ENCODE measurements at places on chromosomes 6 and 20.

GRCh38 chr20:13423472-13424173, 202.5 kb downstream of the ISM1 start:
- DNase-seq: no peak

- DNase-seq: no peak
These were observed 220.4 kb upstream of the JARID2 start for GRCh38 chr6:15025446-15025845.

DNA sequence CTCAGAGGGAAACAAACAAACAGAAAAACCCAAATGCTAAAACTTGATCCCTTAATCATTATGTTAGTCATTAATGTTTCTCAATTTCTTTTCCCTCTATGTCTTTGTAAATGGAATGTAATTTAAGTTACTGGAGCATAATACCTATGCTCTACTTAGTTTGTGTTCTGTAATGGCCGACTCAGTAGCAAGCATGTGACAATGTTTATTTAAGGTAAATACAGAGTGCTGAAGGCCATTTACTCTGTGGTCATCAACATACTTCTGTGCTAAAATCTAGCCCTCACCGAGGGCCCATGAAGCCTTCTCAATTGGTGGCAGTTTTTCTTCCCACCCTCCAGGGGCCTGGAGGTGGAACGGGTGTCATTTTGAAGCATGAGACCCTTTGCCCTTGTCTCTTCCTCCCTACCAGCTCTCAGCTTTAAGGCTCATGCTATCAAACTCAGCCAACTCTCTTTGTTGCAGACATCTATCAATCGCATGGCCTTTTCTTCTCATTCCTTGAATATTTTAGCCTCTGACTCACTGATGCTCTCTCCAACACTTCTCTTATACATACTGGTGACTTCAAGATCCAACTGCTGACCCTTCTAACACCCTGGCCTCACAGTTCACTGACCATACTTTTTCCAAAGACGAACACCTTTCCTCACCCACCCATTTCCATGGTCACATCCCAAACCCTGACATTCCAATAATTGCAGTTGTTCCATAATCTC, 48.2 kb downstream of the STX7 start:
- no peak for DNase-seq

DNA sequence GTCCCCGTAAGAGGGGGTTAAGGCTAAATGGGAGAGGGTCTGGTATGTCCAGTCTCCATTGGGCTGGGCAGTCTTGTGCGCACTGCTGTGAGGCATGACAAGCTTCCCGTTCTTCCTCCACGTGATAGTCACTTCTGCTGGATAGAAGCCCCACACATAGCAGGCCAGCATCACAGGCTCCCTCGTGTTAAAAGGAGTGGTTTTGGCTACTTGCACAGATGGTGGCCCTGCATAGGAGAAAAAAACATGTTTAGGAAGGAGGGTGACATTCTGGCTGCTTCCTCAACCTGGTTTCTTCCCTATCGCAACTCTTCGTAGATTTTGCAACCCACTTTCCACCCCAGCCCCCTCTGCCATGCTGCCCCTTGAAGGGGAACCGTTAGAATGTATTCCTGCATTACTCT, 3.6 kb downstream of the HLA-DMB start:
- no peak for DNase-seq

GRCh38 chr6:169575821-169576220, 126.0 kb downstream of the WDR27 start:
- no peak for DNase-seq

DNA sequence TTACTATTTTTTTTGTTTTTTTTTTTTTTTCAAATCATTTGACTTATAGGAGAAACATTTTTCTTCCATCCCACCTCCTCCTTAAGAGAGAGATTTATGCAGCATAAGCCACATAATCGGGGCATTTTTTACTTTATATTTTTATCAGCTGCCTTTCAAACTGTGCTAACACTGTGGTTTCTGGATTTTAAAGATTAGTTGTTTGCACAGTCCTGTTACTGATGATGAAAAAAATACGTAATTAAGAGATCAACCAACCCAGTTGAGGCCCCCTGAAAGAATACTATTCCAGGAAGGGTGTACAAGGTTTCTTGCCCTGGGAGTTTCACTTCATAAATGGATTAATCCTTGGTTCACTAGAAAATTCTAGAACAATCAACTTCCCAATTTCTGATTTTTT, 68.3 kb downstream of the MMS22L start:
- no peak for DNase-seq

DNA sequence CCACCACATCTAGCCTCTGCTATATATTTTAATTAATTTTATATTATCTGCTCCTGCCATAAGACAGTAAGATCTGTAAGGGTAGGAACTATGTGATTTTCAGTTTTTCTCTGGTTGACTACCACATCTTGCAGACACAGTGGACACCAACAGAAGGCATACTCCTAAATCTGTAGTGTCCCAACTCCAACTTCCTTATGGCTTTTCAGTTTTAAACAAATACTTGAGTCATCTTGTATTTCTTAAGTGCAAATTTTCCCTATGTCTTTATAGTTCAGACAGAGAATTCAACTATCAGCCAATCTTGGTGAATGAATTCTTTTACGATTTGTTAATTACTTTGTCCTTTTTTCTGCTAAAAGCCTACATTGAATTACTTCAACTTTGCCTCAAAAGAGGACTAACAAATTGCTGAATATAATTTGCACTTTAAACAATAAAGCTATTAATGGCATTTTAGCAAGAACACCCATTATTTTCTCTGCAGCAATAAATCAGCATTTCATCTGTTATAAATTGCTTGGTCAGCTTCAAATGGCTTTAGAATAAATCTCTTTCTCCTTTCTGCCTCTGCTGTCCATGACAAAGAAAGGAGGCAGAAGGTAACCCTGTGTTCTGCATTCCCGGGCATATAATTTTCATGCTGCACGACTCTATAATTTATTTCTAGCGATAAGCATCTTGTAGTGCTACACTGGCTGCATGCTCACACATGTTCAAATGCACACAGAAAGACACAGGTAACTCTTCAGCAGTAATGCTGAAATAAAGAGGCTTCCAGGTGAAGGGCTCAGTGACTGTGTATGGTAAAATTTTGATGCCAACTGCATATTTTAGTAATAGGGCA, 144.8 kb downstream of the BACH2 start:
- no peak for DNase-seq

DNA sequence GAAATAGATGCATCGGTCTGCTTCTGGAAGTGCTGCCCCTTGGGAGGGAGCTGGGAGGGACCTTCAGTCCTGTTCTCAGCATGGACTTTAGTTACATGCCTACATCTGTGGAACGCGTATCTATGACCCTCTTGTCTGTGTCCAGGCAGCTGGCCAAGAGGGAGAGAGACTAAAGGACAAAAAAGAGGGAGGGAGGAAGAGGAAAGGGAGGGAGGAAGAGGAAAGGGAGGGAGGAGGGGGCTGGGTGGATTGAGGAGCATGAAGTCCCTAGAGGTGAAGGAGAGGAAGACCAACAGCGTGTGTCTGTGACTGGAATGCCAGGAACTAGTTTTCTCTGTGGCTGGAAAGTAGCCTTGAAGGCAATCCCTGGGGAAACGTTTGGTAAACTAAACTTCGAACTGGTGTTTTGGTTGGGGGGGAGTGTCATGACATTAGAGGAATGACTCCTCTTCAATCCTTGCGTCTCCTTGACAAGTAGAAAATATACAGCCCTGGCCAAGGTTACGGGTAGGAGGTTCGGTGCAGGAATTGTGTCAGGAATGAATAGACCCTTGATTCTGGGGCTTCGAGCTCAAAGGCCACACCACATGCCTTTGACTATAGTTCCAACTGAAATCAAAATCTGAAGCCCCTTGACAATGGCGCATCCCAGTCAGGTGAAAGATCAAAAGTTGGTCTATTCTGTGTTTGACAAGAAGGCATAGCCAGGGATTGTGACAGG, 52.0 kb upstream of the PLEKHG1 start:
- no peak for DNase-seq

GRCh38 chr6:63790334-63790733, 154.7 kb downstream of the PHF3 start:
- no peak for DNase-seq

DNA sequence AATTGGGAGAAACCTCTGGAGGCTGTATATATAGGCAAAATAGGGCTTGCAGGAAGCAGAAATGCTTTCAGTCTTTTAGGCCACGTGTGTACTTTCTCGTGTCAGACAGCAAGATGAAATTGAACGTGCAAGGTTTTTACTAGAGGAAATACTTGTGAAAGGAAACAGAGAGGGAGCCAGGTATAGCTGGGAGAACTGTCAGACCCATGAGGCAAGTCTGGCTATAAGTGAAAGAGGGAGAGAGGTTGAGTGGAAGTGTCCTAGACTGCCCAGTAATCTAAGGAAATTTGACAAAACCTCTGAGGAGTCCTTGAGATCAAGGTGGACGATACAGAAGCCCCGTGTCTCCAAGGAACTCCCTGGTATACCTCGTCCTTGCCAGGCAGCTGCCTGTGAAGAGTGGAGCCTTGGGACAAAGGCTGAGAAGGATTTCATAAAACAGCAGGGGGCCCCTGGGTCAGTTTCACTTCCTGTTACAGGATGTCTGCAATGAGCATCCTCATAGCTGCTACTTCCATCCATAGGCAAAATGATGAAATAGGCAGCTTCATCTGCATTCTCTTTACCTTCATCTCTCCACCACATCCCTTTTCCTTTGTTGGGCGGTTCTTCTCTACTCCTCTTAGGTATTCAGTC, 114.4 kb upstream of the MAP3K7 start:
- DNase-seq: no peak

- no peak for DNase-seq
These were observed 38.5 kb downstream of the ARFGEF2 start for GRCh38 chr20:48959899-48960550.

Data from GM18507 (cell line).